ENCODE measurements at places on chromosomes 11 and 22. TPM values are rescaled to one million over a fixed set of nuclear protein-coding genes. Genes with fewer than 3 reads are reported as not detected.

DNA sequence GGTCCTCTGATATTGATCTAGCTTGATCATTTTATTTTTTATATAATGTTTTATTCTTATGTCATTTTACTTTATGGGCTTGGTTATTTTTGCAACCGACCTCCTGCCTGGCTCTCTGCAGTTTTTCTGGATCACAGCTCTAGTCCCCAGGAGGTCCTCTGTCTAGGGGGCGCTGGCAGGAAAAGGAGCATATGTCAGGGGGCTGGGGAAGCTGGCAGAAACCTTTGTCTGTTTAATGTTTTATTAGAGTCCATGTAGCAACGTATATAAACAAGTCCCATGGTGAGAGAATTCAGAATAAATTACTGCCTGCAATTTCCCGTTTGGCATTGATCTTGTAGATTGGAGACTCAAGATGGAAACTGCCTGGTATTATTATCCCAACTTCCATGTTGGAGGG is 133.5 kb upstream of the ZBED5 start:
- DNase-seq = no peak

DNA sequence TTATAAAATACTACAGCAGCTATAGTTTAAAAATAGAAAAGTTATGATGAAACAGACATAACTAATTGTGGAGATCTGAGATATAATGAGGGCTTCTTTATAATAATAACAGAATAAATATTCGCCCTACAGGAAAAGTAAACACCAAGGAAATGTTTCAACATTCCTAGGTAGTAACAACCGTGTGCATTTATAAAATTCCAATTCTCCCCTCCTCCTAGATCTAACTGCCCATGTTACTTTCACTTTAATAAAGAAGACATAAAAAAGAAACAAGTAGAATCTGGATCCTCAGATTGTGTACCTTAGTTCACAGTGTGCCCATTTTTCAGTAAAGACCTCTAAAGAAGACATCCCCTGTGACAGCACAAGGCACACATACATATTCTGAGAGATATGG is 57.8 kb upstream of the MN1 start:
- DNase-seq = no peak

The KCNJ1 gene
- not detected for total RNA-seq

The CD248 gene
- 5.8 TPM for total RNA-seq

- DNase-seq = no peak
These were observed 14.8 kb downstream of the LMO2 start for GRCh38 chr11:33877038-33877437.

- no peak for DNase-seq
These were observed 3900.6 kb upstream of the OR11H1 start for GRCh38 chr22:11627436-11627797.

The BARX2 gene
- total RNA-seq = 2.3 TPM

- peak; percentile 84 for DNase-seq
These were observed 5.0 kb upstream of the MTNR1B start for GRCh38 chr11:92964471-92964870.

The ASPHD2 gene
- total RNA-seq = 0.45 TPM

DNA sequence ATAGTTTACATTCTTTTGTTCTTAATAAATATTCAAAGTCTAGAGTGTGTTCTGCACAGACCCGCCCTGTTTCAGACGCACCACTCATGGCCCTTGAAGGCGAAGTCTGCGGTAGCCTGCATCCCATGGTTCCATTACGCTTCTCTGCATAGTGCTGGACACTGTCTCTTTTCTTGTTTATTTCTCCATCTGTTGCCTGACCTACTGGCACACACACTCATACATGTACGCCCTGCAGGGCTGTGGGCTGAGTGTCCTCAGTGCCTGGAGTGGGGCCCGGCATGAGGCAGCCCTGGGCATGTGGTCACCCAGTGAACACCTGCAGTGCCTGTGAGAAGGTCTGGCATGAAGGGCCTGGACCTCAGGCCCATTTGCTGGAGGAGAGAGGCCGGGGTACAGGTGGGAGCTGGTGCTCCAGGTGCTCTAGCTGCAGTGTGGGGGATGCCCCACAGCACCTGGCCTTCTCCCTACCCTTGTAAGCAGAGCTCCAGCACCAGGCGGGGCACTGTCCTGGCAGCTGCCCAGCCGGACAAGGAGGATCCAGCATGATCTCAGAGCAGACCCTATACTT is 404.1 kb downstream of the TBC1D22A start:
- no peak for DNase-seq

The MAP6 gene
- 2.0 TPM for total RNA-seq

The NAALAD2 gene
- total RNA-seq = 3.3 TPM

GRCh38 chr11:12017243-12017678 is 8.8 kb upstream of the DKK3 start:
- no peak for DNase-seq

The SYT12 gene
- not detected for total RNA-seq

DNA sequence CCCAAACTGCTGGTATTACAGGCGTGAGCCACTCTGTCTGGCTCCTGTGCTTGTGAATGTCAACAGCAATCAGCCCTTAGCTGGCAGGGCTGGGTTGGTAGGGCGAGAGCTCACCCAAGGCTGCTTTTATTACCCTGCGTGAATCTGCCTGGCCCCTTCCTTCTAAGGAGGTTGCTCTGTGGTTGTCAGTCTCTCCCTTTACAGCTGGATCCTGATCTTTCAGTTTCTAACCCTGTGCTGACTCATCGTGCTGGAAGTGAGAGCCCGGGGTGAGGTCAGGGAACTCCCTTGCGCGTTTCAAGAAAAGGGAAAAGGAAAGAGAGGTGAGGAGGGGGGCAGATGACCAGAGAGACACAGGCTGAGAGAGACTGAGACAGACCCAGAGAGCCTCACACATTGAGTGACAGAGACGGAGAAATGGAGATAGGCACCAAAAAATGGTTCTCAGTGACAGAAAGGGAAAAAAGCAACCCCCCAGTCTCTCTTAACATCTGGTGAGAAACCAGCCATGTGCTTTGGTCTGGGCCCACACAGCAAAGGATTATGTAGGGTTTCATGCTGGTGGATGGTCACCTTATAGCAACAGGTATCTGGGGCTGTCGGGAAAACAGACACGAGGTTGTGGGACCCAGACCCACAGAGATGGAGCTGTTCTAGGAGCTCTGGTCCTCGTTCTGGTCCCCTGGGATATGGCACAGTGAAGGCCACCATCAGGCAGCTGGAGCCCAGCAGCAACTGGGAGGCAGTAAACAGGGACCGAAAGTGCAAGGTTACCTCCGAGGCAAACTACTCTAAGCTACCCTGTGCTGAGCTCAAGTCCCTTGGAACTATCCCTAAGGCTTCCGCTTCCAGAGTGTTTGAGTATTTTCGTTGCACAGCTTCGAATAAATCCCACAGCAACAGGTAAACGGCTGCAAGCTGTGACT is 2.5 kb downstream of the TCN2 start:
- DNase-seq = peak; percentile 61

DNA sequence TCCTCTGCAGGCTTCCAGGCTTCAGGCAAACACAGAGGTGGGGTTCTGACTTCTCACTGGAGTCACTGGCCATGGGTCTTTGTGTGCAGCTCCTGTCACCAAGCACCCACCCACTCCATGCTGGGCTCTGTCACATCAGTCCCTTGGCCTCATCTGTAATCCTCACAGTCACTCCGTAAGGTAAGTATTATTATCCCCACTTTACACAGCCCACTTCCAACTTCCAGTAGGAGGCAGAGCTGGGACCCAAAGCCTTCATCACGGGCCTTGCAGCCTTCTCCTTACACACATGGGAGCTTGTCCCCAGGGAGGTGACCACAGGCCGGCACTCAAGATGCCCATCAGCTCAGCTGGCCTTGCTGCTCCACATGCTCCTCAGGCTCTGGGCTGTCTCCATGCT is 266.7 kb upstream of the B3GAT1 start:
- no peak for DNase-seq

The HTR3B gene
- not detected for total RNA-seq

GRCh38 chr22:30452861-30453260 is 19.0 kb downstream of the SEC14L3 start:
- no peak for DNase-seq

DNA sequence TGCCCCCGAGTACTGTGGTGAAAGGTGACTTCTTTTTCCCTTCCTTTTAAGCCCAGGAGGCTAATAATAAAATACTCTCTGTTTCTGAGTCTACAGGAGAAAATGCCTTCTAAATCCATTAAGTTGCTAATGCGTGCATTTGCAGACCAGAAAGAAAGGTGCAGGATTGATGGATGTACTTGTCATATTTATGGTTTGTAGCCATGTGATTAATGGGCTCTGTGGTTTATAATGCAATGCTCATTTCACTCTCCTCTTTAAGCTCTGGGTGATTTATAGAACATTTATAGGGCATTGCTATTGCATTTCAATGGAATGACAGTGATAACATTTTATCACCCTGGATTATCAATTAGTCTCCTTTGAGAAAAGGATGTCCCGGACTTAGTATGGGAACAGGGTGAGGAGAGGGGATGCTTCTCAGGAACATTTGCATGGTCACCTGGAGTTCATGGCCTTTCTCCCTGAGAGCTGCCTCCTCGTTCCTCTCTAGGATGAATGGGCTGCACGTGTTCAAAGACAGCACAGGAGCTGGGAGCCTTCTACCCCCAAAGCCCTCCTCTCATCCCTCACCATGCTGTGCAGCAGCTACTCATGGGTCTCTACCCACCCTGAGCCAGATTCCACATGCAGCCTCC is 82.8 kb upstream of the HMGXB4 start:
- no peak for DNase-seq

The HOATZ gene
- total RNA-seq = not detected

The DLG2 gene
- total RNA-seq = 19.1 TPM

The MAPK8IP2 gene
- total RNA-seq = 1.8 TPM

GRCh38 chr11:35874751-35875450 is 69.0 kb upstream of the LDLRAD3 start:
- no peak for DNase-seq
